ENCODE measurements at places on chromosomes 2 and 18.
A peak's percentile ranks its signal among the peaks of the same experiment; 100 is the strongest.

DNA sequence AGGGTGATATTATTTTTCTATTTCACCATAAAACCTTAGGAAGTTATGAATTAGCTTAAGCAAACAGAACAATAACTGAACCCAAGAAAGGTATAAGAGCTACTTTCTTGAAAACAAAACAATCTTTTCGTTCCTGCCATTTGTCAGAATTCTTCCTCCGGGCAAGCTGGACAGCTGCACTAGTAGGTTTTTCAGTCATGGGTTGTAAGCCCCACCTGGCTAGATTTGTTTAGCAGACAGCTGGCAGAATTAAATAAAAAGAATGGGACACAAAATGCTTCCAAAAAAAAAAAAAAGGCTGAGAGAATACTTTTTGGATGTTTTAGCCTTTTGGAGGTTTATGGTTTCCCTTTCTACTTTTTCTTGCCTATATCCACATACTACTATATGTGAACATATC, 694.1 kb downstream of the ARHGAP15 start:
- no peak for DNase-seq

DNA sequence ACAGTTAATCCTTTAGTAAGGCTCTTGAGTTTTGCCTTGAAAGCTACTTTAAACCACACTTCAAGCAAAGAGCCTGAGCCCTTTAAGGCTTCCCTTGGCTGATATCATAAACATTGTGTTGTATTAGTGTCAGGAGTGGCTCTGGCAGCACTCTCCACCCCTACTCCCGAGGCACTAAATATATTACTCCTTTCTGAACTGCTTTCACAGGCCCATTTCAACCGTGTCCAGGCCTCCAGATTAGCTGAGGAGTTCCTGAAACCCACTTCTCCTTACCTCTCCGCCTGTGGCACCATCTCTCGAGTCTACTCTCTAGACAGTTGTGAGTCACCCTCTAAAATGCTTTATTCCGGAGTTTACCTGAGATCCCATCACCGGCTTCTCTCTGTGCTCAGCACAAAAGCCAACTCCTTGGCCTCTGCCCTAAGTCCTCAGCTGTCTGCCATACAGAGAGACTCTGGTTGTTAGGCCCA, 14.4 kb upstream of the STON1 start:
- DNase-seq: no peak

DNA sequence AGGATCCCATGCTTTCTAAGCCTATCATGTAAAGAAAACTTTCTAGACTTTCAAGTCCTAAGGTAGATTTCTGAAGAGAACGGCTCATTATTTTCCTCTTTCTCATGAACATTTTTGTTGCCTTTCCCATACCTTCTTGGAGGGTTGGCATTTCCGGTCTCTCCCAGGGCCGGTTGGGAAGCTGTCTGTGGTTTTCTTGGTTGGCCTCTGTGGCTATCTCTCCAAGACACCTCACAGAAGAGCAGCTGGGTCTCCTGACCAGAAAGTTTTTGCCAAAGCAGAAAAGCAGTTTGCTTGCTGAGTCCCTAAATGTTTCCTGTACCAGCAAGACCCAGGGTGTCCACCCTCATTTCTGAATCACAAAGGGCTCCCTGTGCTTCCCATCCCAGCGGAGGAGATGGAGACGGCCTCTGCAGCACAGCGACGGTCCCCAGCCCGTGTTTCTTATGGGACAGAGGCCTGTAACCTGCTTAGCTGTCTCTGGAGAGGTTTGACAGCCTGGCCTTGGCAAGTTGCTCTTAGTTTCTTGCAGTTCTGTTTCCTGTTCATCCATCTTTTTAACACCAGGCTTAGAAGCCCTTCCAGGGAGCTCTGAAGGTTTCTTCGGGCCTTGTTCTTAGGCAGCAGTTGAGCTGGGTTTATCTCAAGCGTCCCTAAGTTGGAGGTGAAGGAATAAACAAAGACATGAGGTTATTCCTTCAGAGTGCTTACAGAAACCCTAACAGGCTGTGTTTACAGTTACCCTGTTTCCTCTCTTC, 39.8 kb downstream of the GREB1 start:
- DNase-seq: no peak

DNA sequence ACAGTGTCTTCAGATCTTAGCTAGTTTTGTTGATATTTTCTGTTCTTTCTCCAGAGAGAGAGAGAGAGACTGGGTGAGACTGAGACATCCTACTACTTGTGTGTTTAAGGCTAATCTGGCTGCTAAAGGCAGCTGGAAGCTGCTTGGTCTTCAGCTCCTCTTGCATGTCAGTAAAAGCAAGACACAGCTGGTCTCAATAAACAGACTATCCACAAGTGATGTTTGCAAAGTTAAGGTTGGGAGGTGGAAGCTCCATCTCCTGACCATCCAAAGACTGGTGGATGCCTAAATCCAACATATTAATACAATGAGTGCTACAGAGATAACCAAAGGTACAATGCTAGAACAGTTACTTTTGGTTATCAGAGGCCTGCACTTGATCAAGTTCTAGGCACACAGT, 17.8 kb downstream of the ERFE start:
- DNase-seq: no peak

DNA sequence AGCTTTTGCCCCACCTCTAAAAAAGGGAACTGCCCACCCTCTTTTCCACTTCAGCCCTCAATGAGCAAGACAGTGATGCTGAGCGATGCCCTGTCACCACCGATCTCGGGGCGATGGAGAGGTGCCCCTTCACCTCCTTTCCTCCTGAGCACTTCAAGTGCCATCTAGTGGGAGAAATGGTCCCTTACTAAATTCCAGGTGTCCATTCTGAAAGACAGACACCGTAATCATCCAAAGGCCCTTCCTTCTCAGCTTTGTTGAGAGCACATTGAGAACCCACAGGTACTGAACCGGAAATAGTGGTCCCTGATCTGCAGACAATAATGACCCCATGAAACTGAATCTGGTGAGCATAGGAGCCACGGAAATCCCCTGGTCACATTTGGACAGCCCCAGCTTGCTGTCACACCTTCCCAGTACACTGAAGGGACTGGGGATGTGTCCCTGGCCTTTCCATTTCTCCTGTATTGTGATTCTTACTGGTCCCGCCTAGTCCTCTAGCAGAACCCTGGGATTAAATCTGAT, 38.5 kb downstream of the KCTD18 start:
- peak; percentile 31 for DNase-seq

Data from kidney glomerular epithelial cell (primary cell).